ENCODE measurements at places on chromosomes 4 and X.

- DNase-seq: no peak
Observed at GRCh38 chrX:65720381-65720964, 53.0 kb downstream of the MSN start.

GRCh38 chr4:129326571-129327460 lies 230.9 kb downstream of the C4orf33 start:
- DNase-seq: no peak

GRCh38 chrX:124190440-124190839 lies 142.0 kb upstream of the TEX13D start:
- no peak for DNase-seq

DNA sequence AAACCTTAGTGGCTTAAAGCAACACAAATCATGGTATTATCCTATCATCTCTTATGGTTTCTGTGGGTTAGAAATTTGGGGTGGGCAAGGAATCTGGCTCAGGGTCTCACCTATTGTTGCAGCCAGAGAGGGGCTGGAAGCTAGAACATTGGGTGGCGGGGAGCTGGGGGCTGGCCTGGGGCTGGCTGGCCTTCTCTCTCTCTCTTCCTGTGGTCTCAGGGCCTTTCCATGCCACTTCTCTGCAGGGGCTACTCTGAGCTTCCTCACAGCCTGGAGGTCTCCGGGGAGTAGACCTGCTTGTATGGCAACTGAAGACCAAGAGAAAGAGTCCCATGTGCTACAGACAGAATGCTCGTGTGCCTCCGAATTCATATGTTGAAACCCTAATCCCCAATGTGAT lies 10.7 kb upstream of the XPNPEP2 start:
- no peak for DNase-seq

- DNase-seq: no peak
Observed at GRCh38 chrX:86133761-86134160, 14.5 kb upstream of the DACH2 start.

Measured in left lobe of liver (tissue), 2 donors.